ENCODE measurements at places on chromosomes 13 and 19.

DNA sequence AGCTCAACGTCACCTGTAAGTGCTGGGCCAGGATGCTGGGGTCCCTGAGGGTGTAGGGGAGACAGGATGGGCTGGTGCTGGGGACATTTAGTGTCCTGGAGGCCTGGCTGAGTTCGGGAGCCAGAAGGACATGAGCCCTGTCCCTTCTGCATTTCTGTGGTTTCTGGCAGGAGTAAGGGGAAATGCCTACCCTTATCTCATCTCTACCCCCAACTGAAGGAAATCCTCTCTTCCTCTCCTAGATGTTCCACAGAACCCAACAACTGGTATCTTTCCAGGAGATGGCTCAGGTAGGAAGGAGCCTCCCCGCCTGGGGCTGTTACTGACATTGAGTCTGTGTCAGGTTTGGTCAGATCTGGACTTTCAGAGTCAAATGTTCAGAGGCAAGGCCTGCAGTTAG, 1.2 kb downstream of the CD33 start:
- no peak for DNase-seq

GRCh38 chr19:39544911-39545310, 5.0 kb upstream of the EID2 start:
- no peak for DNase-seq

DNA sequence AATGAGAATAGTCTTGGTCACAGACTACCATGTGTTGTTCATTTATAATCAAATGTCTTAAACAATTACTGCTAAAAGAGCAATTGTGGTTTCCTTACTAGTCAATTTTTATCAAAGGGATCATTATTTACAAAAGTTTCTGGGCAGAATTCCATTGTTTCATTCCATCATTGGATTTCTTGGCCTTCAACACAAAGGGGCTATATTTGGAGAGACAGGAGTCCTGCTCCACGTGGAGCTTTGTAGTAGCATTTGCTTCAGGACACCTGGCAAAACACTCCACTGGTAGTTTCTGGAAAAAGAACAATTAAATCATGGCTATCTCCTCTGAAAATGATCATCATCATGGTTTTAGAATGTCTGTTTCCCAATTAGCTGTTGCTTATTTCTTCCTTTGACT, 22.3 kb upstream of the STARD13 start:
- no peak for DNase-seq

- no peak for DNase-seq
Measured at GRCh38 chr13:97520061-97520460, 86.1 kb downstream of the RAP2A start.

DNA sequence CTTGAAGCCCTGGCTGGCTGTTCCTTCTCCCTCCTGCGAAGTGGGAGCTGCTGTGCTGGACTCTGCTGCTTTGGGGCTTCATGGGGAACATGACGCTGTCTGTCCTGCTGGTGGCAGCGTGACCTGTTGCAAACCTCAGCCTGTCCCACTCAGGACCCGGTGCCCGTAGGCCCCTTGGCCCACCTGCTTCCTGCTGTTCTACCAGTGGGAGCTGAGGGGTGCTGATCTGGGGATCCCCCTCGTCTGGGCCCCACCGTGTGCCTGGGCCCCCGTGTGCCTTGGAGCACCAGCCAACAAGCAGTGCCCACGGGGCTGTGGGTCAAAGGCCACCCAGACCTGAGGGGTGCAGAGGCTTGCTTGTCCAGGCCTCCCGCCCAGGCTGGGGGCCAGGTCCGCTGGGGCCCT, 5.3 kb downstream of the SPPL2B start:
- no peak for DNase-seq

GRCh38 chr19:2807379-2808128, 12.1 kb upstream of the ZNF554 start:
- DNase-seq, result no peak

- no peak for DNase-seq
Measured at GRCh38 chr19:28502879-28503734, 709.8 kb downstream of the UQCRFS1 start.

DNA sequence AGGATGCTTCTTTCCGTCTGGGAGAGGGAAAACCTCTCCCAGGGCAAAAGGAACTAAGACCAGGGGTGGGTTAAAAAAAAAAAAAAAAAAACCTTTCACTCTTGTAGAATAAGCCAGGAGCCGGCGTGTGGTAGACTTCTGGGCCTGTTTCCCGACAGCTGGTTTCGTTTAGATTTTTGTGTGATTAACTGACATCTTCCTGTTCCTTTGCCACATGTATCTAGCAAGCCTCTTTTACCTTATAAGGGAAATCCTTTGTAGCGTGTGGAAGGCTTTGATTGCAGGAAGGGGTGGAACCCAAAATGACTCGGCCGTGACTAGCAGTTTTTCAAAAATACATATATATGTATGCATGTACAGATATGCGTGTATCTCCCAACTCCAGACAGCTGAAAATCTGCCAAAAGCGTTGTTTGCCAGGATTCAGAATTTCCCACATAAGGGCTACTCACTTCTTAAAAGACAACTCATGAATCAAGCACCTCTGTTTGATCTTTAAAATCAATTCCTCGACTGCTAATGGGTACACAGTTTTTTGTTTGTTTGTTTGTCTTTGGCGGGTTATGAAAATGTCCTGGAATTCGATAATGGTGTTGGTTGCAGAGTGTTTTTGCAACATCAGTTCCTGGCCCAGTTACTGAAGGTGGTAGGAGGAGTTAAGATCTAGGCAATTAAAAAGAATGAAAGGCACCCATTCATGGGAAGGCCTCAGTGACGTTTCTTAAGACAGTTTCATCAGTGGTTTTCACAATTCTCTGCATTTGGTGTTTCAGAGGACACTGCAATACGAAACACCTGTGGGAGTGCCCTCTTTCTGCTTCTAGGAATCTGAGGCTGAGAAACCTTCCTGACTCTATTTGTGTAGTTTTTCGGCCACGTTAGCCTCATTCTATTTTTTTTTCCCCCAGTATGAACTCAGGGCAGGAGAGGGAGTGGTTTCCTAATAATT, 2.7 kb downstream of the TPM4 start:
- no peak for DNase-seq

GRCh38 chr13:33615436-33615835, 202.5 kb upstream of the RFC3 start:
- DNase-seq, result no peak

DNA sequence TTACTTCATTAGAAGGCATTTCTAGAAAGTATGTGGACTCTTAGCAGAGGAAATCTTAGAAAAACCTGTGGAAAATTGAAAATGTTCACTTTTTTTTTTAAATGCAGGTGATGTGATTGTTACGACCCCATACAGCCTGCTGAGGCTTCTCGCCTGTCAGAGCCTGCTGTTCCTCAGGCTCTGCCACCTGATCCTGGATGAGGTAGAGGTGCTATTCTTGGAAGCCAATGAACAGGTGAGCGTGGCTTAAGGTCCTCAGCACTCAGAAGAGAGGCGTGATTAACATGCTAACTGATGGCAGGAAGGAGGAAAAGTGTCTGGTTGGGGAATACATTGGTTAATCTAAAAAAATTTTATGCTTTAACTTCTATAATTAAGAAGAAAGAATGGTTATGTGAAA, 71.4 kb downstream of the SLC7A9 start:
- no peak for DNase-seq

DNA sequence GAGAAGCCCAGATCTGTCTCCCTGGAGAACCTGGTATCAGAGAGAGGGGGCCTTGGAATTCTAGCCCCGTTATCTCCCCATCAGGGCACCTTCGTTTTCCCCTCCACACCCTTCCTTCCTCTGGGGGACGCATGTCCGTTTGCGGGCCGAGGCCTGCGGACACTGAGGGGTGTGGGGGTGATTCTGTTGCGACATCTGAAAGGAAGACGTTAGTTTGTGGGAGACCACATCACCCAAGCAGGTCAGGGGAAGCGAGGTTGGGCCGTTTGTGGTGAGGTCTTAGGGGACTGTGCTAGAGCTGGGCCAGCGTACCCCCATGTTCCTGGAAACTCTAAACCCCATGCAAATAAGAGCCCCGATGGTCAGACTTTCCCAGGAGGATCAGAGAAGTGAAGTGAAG, 3.7 kb upstream of the HSH2D start:
- no peak for DNase-seq

GRCh38 chr13:39777021-39777420, 121.6 kb downstream of the COG6 start:
- no peak for DNase-seq

DNA sequence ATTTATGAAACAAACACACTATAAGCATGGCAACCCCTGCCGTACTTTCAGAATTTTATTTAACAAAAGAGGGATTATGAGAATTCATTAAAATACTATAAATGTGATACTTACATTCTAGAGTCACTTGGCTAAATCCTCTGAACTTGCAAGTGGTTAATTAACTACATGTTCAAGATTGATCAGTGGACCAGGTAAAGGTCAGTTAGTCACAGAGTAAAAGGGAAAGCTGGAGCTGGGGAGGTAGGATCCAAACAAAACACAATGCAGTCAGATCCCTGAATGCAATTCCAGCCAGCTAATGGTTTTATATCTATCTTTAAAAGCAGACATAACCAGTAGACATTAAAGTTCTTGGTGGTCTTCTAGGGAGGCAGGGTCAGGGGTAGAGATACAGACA, 270.5 kb downstream of the DIAPH3 start:
- no peak for DNase-seq

DNA sequence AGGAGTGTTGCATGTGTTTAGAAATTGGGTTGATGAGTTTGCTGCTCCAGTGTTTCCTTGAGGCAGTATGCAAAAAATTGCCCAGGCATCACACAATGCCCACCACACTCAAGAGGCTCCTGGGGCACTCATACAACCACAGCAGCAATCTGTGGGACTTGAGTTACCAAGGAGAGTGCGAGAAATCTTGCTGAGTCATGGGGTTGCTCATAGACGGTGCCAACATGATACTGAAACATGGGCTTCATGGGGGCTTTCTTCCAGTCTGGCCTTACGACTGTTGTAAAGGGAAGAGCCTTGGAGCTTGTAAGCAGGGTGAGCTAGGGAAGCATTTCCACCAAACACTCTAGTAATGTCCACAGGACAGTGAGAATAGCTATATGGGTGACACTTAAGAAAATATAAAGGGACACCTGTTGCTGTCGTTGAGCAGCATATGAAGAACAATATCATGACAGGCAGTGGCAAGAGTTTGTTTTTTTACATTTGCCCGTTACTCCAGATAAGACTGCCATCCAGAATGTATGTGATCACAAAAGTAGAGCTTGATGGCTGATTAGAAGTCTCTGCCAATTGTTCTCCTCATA, 1237.4 kb downstream of the UQCRFS1 start:
- DNase-seq, result no peak

- DNase-seq, result no peak
Measured at GRCh38 chr19:48806818-48807589, 3.8 kb downstream of the BCAT2 start.

GRCh38 chr13:94292323-94292640, 187.2 kb downstream of the DCT start:
- no peak for DNase-seq

GRCh38 chr13:34076319-34076718, 258.4 kb downstream of the RFC3 start:
- DNase-seq, result no peak

- no peak for DNase-seq
Measured at GRCh38 chr19:45613926-45614725, 12.1 kb upstream of the GPR4 start.

DNA sequence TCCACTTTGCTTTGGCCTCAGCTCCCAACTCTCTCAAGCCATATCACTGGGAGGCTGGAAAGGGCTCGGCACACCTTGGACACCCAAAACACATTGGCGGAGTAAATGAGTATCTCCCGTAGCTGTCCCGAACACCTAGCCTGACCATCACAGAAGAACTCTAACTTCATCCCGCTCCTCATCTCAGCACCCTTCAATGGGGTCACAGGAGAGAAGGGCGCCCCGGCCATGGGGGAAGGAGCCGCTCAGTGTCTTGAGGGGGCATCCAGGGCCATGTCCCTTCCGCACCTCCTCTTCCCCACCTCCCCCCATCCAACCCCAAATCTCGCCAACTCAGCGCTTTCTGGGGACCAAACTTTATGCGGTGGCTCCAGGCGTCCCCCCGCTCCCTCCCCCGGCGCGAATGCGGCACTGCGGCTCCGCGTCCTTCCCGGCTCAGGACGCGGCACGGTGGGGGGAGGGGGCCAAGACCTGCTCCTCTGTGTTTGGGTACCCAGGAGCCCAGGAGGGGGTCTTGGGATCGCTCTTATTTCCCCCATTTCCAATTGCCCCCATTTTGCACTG, 3.0 kb downstream of the KCNC3 start:
- DNase-seq, result no peak

- DNase-seq, result no peak
Measured at GRCh38 chr19:33098055-33098534, 17.1 kb downstream of the GPATCH1 start.

GRCh38 chr13:34748073-34748472, 194.0 kb upstream of the NBEA start:
- no peak for DNase-seq

DNA sequence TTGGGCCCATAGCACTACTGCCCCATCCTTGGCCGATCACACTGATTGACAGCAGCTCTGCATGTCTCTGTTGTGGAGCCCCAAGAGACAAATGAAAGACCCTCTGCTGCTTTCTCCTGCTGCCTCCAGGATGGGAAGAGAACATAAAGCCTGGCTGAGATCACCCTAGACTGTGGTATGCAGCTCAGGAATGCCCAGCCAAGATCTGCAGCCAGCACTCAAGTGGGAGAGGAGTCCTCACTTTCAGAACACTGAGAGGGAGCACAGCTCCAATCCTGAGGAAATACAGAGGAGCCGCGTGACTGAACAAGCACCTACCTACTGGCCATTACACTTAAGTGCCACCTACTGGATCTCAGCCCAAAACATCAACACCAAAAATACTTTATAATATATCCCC, 203.0 kb downstream of the POSTN start:
- DNase-seq, result no peak

- no peak for DNase-seq
Measured at GRCh38 chr19:18196511-18196845, 3.5 kb downstream of the MPV17L2 start.

GRCh38 chr13:19185086-19185864, 3.7 kb upstream of the TUBA3C start:
- no peak for DNase-seq

DNA sequence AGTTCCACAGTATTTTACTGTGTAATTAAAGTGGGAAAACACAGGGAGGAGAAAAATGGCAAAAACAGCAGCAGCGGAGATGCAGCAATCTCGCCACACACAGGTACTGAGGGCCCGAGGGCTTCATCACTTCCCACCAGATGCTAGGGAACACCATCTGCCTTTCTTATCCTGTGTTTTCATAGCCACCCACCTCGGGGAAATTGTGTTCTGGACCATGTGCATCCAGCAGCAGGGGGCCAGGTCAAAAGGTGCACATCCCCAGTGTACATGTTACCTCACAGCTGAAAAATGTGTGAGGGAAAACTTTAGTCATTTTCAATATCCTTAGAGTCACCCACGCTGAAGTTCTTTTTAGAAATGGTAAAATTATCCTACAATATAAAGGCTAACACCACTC, 30.2 kb downstream of the PDCD5 start:
- no peak for DNase-seq

Measured in stimulated activated CD4-positive, alpha-beta T cell treated with anti-CD3 and anti-CD28 coated beads, TNF-alpha, amount 100 ng/mL, for 4 hours (primary cell).